ENCODE measurements at places on chromosomes 7 and 10. TPM values are rescaled to one million over a fixed set of nuclear protein-coding genes. Genes with fewer than 3 reads are reported as not detected.

Gene FGFBP3
- total RNA-seq, result 1.5 TPM

Gene LRIT1
- total RNA-seq, result not detected

Gene DDX56
- total RNA-seq, result 147 TPM

Gene TAS2R39
- not detected for total RNA-seq

DNA sequence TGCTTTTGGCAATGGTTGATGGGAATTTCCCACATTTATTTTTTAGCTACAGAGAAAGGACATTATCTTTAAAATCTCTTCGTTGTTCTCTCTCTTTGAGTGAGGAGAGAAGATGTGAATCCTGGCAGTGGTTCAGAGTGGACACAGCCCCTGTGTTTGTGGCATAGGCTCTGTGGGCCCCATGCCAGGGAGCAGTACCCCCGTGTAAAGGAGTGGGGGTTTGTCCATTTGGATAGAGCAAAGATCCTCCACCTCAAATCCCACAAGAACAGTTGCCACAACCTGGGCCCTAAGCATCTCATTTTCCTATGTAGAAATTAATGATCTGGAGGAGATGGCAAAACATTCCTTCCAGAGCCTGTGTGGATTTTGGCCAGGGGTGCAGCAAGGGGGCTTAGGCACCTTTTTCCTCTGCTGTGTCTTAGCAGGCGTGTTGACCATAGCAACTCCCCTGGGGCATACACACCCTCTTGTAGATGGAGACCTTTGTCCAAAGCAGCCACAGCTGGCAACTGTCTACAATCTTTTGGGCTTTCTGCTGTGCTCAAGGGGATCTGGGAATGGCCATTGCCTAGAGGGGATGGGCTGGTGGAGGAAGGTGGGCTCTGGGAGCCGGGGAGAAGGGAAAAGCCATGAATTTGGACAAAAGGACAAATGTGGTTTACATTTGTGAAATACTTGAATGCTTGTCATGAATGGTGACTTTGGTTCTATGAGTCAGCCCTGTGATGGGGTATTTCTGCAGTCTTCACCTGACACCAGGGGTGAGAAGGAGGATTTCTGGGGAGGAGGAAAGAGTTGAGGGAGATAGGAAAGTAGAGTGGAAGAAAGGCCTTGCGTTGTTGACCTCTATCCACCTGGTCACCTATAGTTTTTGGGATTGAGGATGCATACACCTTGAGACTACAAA, 92.0 kb downstream of the TCF7L2 start:
- DNase-seq, result no peak

DNA sequence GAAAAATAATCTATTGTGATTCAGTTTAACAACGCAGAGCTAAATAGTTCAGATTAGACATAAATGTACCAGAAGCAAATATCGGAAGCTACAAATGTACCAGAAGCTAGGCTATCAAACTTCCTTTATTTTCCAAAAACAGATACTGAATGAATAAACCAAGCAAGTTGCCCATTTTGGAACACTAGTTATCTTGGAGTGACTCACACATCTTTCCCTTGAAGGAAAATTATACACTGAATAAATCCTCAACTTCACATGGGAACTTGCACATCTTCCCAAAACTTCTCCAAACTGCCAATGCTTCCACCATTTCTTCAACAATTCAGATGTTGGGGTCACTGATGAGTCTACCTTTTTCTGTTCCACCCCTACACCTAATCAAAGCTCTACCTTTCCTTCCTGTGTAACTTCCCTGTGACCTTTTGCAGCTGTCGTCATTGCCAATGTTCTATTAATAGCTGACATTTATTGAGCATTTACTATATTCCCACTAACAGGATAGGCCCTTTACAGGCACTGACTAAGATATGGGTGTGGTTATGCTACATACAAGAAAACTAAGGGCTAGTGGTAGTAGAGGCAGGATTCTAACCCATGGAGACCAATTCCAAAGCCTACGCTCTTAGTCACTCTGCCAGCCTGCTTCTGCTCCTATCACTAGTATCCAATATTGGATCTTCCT, 22.7 kb downstream of the RELN start:
- DNase-seq, result no peak

DNA sequence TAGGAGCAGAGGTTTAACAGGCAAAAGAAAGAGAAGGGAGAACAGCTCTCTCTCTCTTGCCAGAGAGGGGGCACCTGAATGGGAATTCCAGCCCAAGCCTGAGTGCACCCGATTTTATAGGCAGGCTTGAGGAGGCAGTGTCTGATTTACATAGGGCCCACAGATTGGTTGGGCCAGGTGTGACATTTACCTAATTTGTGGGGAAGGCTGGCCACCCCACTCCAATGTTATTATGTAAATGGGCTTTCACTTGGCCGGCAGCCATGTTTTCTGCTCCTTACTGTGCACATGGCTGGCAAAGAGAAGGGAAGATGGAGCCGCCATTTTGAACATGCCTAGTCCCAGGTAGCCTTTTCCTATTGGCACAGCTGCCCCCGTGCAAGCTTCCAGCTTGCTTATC, 735.5 kb upstream of the AUTS2 start:
- DNase-seq, result no peak

DNA sequence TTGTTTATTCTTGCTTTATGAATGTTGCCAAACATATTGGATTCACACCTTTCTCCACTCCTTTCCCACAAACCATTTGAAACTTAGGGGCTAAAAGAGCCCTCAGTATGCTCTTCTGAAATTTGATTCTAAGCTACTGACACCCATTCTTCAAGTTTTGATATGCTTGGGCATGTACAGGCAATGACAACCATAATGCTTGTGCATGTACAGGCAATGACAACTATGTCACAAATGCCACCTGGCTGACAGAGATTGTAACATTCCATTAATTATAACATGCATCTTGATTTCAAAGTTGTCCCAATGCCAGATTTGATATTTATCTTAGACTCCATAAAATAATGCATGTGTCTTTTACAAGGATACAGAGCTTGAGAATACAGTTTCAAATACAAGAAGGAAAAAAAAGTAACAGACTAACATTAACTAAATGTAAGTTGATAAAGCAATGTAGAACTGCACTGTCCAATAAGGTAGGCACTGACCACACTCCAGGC, 17.5 kb upstream of the CDK1 start:
- no peak for DNase-seq
